ENCODE measurements at places on chromosomes 1 and 21.

GRCh38 chr21:45997205-45997494 lies 15.6 kb downstream of the COL6A1 start:
- DNase-seq = no peak

- no peak for DNase-seq
Measured at GRCh38 chr1:87977145-87977544, 648.5 kb downstream of the LMO4 start.

DNA sequence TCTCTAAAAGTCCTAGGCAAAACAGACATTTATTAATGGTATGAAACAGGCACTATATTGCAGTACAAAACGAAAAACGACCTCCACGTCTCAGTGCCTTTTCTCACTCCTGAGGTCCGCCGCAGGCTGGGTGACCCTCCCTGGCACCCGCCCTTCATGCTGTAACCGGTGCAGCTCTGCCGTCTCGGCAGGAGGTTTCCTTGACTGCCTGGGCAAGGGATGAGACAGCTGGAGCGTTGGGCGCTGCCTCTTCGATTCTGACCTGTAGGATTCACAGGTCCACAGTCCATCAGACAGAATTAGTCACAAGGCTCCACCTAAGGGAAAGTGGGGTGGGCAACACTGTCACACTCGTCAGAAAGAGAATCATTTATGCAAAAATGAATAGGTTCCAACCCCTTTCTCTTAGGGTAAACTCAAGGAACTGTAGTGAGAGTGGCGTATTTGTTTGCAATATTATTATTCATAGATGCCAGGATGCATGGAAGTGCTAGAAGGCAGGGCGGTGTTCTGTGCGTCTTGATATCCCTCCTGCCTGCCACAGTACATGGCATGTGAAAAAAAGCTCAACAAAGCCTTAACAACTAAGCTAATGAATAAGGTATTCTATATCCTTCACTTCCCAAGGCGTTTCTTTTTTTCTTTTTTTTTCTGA lies 23.5 kb upstream of the ZBTB18 start:
- no peak for DNase-seq

DNA sequence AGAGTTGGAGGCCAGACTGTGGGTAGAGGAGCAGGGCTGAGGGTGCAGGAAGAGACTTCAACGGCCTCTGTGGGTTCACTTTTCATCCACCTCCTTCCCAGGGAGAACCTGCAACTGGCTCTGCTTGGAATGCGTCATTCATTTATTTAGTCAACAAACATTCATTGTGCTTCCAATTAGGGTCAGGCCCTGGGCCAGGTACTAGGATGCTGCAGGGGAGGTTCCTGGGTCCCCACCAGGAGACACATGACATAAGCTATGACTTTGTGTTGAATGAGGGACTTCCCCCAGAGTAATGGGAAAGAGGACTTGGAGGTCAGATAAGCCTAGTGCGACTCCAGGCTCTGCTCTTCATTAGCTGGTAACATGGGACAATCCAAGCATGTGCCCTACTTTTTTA lies 46.3 kb upstream of the RPL11 start:
- DNase-seq = no peak

DNA sequence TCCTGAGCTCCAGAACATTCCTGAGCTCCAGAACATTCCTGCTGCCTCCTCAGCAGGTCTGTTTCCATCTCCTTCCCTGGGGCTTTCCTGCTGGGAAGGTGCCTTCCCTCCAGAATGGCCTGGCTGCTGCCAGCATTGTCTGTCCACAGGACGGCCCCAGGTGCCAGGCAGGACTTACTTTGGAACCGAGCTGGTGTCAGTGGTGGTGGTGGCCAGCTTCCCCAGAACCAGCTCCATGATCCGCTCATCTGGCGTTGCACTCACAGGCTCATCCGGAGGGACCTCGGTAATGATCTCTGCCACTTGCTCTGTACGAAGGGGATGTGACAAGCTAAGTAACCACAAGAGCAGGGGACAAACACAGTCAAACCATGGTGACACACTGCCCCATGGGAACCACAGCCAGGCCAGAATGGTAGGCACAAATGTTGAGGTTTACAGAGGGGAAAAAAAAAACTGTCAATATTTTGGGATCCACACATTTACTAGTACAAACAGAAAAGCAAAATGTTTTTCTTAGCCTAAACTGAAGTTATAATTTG lies 41.3 kb downstream of the PRDM15 start:
- no peak for DNase-seq

- no peak for DNase-seq
Measured at GRCh38 chr21:44344541-44345183, 5.5 kb upstream of the CFAP410 start.

Data from RCC 7860 (cell line).